ENCODE measurements at places on chromosomes 11 and 22. TPM values are rescaled to one million over a fixed set of nuclear protein-coding genes. Genes with fewer than 3 reads are reported as not detected.

DNA sequence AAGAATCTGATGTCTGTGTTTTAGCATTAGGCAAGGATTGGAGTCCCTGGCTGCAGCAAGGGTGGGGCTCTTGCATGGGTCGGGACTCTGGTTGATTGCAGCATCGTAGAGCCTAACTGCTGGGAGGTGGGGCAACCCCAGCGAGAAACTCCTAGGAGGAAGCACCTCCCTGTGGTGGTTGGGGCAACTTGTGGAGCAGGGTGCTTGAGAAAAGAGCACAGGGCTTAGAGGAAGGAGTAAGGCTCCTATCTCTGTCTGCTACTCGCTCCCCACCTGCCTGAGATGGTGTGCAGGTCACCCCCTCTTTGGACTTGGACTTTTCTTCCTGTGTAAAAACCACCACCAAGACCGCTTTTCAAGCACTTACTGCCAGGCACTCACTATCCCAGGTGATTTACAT lies 15.6 kb downstream of the SREBF2 start:
- no peaks in the 10 kb centered on the region for H3K36me3 ChIP-seq
- no peak overlapping the region for H3K4me3 ChIP-seq
- DNase-seq = no peak
- no peaks in the 10 kb centered on the region for H3K27me3 ChIP-seq
- no peaks in the 10 kb centered on the region for H3K4me1 ChIP-seq

DNA sequence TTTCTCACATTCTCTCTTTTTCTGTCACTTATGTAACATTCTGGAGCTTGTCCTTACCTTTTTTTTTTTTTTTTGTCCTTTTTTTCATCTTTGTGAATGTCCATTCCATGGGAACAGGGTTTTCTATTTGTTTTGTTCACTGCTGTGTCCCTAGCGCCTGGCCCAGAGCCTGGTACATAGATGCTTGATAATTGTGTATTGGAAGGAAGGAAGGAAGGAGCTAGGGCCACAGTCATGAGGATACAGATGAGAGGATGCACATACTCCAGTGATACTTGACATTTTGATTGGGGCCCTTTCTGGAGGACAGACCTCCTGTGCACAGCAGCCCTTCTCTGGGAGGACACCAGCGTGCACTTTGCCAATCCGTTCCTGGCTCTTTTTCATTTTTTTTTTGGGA lies 68.9 kb downstream of the KIAA1671 start:
- no peaks in the 10 kb centered on the region for H3K36me3 ChIP-seq
- no peak overlapping the region for H3K4me3 ChIP-seq
- no peaks in the 10 kb centered on the region for H3K27me3 ChIP-seq
- H3K4me1 ChIP-seq = no peaks in the 10 kb centered on the region
- H3K27ac ChIP-seq = no peak overlapping the region

Gene ARHGEF17
- total RNA-seq = 68.2 TPM

DNA sequence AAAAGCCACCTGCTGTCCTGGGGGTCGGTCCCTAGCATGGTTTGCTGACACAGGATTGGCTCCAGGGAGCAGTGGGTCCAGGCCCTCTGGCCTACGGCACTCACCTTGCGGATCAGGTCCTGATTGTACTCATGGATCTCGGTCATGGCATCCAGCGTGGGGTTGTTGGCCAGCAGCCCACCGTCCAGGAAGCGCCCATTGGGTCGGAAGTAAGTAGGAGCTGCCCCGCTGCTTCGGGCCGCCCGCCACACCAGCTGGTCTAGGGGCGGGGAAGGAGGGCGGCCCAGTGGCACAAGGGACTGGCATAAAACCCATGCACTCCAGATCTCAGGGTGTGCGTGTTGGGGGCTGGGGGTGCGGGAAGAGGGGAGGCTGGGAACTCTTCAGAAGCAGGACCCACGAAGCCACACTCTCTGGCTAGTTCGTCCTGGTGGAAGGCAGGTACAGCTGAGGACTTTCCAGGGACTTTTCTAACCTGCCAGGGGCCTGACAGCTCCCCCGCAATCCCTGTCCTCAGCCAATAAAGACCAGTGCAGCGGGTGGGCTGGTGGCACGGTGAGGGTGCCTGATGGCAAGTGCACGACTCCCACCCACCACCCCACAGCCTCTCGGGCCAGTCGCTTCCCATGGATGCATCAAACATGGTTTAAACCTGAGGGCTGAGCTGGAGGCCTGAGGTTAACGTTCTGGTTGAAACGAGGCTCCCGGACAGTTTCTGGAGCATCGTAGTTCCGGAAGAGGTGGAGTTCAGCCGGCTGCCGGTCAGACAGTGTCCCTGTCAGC lies 5.1 kb upstream of the BAIAP2L2 start:
- no peak overlapping the region for H3K4me3 ChIP-seq
- no peak for DNase-seq
- no peaks in the 10 kb centered on the region for H3K36me3 ChIP-seq
- no peaks in the 10 kb centered on the region for H3K4me1 ChIP-seq

GRCh38 chr11:125591649-125592304 lies 875 bp upstream of the STT3A start:
- H3K27me3 ChIP-seq = no peaks in the 10 kb centered on the region
- H3K4me3 ChIP-seq = peak overlapping the region; percentile 89
- H3K4me1 ChIP-seq = peaks cover 9% of the 10 kb centered on the region
- DNase-seq = peak; percentile 69

DNA sequence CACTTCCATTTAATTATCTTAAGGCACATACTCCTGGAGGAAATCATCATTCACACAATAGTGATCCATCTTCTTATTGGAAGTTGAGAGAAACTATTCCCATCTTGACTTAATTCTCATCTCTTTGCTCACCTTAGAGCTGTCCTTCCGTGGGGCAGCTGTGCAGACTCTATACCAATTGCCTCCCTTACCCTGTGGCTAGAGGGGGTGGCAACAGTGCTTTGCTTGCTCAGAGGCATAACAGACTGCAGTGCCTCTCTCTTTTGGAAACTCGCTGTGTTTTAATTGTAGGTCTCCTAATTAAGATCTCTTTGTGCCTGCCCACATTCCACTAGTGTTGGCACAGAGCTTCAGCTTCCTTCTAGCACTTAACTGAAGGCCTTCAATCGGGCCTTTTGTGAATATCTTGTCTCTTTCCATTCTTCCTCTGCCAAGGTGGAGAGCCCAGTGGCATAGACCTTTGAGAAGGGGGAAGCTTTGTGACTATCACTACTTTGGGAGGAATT lies 5.5 kb downstream of the KMT2A start:
- no peak overlapping the region for H3K4me3 ChIP-seq
- peaks cover 20% of the 10 kb centered on the region for H3K4me1 ChIP-seq
- H3K36me3 ChIP-seq = no peaks in the 10 kb centered on the region
- no peaks in the 10 kb centered on the region for H3K27me3 ChIP-seq

GRCh38 chr11:12266943-12267342 lies 110.4 kb upstream of the PARVA start:
- no peaks in the 10 kb centered on the region for H3K4me1 ChIP-seq
- no peaks in the 10 kb centered on the region for H3K27me3 ChIP-seq
- no peak for DNase-seq
- H3K4me3 ChIP-seq = no peak overlapping the region
- H3K36me3 ChIP-seq = no peaks in the 10 kb centered on the region

DNA sequence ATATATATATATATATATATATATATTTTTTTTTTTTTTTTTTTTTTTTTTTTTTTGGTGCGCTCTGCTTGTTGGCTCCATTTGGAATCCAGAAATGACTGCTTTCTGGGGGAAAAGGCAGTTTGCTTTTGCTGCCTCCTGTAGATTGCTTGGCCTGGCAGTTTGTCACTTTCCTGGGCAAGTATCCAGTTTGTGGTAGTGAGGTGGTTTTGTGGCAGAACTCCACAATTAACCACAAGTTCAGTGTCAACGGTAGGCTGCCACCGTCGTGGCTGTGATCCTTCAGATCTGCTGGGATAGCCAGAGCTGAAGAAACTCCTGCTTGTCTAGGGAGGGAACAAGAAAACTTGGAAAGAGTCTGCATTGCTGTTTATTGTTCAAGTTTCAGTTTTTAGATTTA lies 5.0 kb upstream of the PDE3B start:
- no peak for DNase-seq
- H3K36me3 ChIP-seq = no peaks in the 10 kb centered on the region
- no peak overlapping the region for H3K4me3 ChIP-seq
- no peaks in the 10 kb centered on the region for H3K27me3 ChIP-seq
- no peaks in the 10 kb centered on the region for H3K4me1 ChIP-seq

DNA sequence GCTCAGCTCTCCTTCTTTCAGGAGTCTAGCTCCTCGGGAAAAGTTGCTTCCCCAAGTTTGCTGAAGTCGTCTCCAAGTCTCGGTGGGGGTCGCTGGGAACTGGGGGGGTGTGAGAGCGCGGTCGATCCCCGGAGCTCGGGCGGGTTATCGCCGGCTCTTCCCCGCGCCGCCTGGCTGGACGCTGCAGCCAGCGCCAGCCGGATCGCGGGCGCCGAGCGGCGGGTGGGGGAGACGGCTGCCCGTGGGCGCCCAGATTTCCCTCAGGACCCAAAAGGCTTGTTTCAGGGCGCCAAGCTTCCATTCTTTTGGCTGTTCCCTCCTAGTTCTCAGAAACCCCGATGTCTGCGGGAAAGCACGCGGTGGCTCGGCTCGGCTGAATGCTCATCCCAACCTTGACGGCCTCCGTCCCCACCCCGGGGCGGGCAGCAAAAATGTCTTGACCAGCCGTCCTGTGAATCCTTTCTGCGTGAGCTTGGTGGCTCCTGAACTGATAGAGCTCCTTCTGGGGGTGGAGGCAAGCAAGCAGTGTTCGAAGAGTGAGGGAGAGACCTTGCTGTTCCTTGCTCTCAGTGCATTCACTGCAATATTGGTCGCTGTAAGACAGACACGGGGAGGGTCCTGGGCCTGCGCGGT lies 1.7 kb downstream of the ZBTB16 start:
- DNase-seq = peak; percentile 55
- no peaks in the 10 kb centered on the region for H3K4me1 ChIP-seq
- peak overlapping the region; percentile 51 for H3K4me3 ChIP-seq
- H3K36me3 ChIP-seq = no peaks in the 10 kb centered on the region

GRCh38 chr22:19503869-19504268 lies 20.3 kb downstream of the CLDN5 start:
- H3K4me1 ChIP-seq = no peaks in the 10 kb centered on the region
- no peak overlapping the region for H3K27ac ChIP-seq
- DNase-seq = no peak
- H3K4me3 ChIP-seq = no peak overlapping the region
- no peaks in the 10 kb centered on the region for H3K27me3 ChIP-seq

DNA sequence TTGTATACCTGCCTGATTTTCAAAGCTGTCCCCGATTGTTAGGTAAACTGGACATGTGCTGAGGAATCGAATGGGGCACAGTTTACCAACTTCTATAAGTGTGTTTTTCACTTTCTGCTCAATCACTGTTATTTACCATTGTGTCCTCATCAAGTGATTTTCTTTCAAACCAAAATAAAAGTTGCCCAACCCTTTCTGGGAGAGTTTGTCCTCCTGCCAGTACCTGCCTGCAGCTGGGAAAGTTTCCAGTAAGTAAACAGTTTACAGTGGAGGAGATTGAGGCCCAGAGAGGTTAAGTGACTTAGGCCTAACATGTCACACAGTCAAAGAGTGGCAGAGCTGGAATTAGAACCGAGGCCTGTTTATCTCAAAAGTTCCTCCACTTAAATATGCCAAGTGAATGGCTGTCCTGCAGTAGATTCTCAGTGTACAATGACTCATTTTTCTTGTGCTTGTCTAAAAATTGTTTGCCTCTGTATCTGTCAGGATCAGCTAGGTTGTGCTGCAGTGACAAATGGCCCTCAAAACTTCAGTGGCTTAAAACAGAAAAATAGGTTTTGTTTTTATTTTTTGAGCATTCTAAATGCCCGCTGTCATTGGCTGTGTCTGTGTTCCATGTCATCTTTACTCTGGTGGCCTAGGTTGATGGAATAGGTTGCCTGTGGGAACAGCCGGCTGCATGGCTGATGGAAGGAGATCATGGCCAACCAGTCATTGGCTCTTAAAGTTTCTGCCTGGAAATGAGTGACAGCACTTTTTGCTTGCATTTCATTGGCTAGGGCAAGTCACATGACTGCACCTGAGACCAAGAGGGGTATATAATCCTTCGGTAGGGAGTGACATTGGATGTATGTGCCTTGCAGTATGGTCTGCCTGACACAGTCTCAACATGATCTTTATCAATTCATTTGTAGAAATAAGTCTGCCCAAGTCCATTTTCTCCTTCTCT lies 61.8 kb upstream of the CRYBB3 start:
- no peaks in the 10 kb centered on the region for H3K36me3 ChIP-seq
- no peak for DNase-seq
- peaks cover 11% of the 10 kb centered on the region for H3K4me1 ChIP-seq

DNA sequence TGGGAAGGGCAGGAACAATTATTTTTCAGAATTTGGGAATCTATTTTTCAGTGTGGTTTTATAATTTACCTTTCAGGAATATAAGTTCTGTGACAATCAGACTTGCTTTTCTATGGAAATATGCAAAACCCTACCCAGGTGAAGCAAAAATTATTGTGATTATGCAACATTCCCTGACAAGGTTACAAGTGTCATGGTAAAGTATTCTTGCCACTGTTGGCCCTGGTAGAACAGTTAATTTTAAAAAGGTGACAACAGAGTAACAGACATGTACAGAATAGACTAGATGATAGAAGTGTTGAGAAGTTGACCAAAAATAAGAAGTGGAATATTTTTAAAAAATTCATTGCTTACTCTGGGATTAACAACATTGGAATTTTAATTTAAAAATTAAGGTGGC lies 29.2 kb downstream of the TRAF6 start:
- no peaks in the 10 kb centered on the region for H3K4me1 ChIP-seq
- H3K27me3 ChIP-seq = no peaks in the 10 kb centered on the region
- H3K27ac ChIP-seq = no peak overlapping the region
- DNase-seq = no peak

Gene HEPACAM
- not detected for total RNA-seq

Gene PATE4
- total RNA-seq = not detected
